HCT116 (cell line): ENCODE measurements at places on chromosomes 16 and 17. TPM values are rescaled to one million over a fixed set of nuclear protein-coding genes. Genes with fewer than 3 reads are reported as not detected.

TNFRSF13B gene
- total RNA-seq: not detected

DNA sequence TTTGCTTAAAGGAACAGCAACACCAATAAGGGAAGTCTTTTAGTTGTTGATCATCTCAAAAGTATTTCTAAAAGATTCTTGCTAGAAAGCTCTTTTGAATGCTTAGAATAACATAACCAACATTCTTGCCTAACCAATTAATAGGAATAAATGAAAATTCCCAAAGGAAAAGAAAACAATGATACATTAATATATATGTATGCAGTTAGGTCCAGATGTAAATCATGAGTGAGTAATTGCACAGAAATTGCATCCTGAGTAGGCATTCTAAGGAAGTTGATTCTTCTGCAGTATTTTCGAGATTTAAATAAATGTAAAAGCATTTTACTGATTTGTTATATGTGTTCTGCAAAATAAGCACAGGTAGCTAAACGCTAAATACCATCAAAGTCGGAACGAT is 22.1 kb downstream of the COX10 start:
- no peak for DNase-seq

- DNase-seq: no peak
Measured at GRCh38 chr16:27129401-27129800, 62.7 kb downstream of the C16orf82 start.

LPCAT2 gene
- 13.1 TPM for total RNA-seq

IGFALS gene
- 0.10 TPM for total RNA-seq

DNA sequence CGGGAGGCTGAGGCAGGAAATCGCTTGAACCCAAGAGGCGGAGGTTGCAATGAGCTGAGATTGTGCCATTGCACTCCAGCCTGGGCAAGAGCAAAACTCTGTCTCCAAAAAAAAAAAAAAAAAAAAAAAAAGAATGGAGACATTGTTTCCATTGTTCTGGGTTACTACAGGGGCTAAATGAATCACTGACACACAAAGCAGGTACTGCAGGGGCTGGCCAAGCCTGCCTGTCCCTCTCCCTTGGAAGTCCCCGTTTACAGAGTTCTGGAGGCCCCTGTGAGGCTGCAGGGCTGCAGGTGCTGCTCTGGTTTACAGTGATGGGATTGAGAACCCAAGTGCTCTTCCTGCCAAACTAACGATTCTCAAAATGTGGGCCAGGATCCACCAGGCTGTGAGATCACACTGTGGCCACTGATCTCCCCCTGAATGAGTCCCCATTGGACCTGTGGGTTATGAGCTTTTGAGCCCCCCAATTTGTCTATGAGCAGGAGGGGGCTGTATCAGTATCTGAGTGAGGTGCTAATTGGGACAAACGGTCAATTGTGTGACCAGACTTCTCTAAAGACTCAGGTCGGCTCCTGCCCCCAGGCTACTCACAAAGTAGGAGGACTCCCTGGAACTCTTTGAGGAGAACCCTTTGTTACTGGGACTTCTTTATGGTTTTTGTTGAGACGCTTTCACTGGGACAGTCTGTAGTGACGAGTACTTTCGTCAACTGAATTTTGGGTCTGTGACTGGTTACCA is 39.0 kb downstream of the DNAH17 start:
- DNase-seq: no peak

DNA sequence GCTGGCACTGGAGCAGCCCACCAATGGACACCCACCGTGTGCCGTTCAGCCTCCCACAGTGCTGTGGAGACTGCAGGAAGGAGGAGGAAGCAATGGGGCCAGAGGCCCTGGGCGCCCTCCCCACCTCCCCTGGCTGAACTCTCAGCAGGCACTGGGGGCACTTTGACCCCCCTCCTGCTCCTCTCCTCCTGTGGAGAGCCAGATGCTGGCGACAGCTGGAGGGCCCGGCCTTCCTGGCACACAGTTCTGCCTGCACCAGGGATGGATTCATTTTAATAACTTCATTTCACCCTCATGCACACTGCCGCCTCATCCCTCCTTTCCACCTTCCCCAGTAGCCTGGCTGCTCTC is 6.0 kb downstream of the NXPH3 start:
- no peak for DNase-seq

GRCh38 chr17:19470530-19471261 is 59.7 kb downstream of the RNF112 start:
- no peak for DNase-seq

DNA sequence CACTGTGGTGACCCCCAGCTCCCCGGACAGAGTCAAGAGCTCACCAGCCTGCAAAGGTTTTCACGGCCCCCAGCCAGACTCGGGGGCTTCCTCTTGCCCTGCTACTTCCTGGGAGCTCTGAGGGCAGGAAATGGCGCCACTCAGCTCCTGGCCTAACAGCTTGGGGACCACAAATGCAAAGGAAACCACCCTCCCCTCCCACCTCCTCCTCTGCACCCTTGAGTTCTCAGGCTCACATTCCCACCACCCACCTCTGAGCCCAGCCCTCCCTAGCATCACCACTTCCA is 375 bp upstream of the SPN start:
- DNase-seq: no peak

GINS2 gene
- total RNA-seq: 53.3 TPM

BLTP2 gene
- total RNA-seq: 140 TPM

GRCh38 chr17:57419940-57420550 is 163.7 kb downstream of the MSI2 start:
- no peak for DNase-seq

DOC2B gene
- 15.2 TPM for total RNA-seq

CD19 gene
- total RNA-seq: 0.27 TPM

GRCh38 chr16:66871840-66872239 is 8.5 kb upstream of the PDP2 start:
- no peak for DNase-seq

- peak; percentile 27 for DNase-seq
Measured at GRCh38 chr17:18093616-18094408, 6.1 kb downstream of the DRG2 start.

DNA sequence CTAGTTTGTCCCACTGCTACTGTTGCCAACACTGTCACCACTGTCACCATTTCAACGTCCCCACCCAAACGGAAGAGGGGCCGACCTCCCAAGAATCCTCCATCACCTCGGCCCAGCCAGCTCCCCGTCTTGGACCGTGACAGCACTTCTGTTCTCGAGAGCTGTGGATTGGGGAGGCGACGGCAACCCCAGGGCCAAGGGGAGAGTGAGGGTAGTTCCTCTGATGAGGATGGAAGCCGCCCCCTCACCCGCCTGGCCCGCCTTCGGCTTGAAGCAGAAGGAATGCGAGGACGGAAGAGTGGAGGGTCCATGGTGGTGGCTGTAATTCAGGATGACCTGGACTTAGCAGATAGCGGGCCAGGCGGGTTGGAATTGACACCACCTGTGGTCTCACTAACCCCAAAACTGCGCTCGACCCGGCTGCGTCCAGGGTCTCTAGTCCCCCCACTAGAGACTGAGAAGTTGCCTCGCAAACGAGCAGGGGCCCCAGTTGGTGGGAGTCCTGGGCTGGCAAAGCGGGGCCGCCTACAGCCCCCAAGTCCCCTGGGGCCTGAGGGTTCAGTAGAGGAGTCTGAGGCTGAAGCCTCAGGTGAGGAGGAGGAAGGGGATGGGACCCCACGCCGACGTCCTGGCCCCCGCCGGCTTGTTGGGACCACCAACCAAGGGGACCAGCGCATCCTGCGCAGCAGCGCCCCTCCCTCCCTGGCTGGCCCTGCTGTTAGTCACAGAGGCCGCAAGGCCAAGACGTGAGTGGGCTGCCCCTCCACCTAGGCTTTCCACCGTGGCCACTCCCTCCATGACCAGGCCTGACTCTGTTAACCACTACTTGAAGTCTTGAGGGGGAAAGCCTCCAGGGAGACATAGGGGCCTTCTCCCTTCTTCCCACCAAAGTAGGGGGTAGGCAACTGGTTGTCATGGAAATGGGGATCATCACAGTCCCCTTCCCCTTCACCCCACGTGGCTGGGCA is 9.0 kb upstream of the PHKG2 start:
- no peak for DNase-seq

DNA sequence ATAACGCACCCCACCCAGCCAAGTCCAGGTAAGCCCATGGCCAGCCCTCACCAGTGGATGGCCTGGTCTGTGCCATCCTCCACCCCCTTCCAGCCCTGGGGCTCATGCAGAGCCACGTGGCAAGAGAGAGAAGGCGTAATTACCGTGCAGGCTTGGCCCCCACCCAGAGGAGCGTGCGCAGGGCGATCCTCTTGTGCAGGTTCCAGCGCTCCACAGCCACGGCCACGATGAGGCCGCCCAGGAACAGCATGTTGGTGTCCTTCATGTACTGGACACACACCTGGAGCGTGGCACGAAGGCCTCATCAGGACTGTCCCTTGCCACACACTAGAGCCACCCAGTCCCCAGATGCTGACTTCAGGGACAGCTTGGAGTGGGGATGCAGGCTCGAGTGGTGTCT is 6.7 kb downstream of the SLC13A5 start:
- no peak for DNase-seq

GRCh38 chr16:4410335-4411075 is 5.9 kb downstream of the CORO7 start:
- no peak for DNase-seq

DNA sequence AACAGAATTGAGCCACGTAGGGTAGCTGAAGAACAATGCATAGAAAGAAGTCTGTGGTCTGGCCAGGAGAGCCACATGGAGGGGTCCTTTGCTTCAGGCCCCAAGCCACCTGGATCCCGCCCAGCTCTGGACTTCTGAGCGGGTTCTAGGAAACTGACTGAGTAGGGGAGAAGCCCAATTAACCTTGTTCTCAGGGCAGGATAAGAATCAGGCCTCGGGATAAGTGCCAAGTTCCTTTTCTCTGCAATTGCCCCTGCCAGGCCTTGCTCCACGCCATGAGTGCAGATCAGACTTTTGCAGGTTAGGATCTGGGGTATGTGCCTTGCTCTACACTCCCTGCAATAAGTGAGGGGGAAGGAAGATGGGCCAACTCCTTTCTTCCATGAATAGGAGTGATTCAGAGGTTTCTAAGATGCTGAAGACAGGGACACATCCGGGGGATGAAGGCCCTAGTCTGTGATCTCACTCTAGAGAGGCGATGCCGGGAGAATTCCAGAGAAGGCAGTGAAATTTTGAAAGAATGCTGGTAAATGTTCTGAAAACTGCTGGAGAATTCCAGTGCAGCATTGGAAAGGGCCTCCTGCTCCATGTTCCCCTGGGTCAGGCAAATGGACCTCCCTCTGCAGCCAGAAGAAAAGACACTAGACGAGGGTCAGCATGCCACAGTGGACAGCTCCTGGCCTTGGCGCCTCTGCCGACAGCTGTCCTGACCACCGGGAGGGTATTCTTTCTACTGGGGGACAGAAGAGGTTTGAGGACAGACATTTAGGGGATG is 5.8 kb downstream of the NEUROD2 start:
- no peak for DNase-seq

DNA sequence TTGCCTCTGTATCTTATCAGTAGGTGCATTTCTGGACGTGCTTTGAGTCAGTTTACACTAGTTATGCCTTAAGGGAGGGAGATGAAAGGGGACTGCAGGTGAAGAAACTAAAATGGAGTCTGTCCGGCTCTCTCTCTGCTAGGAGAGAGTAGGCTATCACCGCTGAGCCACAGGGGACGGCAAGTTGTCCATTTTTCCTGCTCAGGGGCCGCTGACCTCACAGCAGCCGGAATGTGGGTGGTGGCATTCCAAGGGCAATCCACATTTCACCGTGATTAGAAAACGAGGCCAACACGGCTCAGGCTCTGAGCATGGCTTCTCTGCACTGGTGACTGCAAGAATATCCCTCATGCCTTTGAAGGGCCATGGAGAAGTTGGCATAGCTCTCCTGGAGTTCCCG is 19.0 kb upstream of the KLHDC4 start:
- no peak for DNase-seq

DNA sequence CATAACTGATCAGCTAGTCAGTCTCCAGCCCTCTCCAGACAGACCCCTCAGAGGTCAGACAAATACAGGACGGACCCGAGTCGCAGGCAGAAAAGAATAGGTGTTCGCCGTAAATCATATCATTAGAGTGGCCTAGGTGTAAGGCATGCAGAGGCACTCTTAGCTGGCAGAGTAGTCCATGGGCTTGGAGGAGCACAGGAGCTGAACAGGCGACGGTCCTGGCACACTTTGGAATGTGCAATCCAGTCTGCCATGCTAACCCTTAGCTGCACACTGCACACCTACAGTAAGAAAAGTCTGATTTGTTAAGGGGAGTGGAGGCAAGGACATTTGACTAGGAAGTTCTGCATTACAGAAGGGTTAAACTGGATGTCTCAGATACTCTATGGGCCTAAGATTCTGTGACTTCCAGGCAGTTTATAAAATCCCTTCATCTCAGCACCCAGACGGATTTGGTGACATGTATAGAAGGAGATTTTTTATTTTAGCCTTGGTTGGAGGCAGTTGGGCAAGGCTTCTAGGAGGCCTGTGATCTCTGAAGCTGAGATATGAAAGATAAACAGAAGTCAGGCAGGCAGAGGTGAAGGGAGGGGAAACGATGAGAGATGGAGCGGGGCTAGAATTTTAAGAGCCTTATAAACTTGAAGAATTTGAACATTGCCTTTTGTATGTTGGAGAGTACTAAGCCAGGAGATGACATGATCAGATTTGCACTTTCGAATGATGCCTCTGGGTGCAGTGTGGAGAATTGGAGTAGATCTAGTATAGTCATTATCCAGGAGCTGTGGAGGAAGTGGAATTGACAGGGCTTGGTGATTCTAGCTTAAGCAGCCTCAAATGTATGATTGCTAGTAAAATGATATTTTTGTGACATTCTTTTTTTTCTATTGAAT is 34.6 kb upstream of the SLC5A11 start:
- DNase-seq: no peak

- peak; percentile 79 for DNase-seq
Measured at GRCh38 chr17:66255112-66255511, 25.9 kb upstream of the APOH start.

DNA sequence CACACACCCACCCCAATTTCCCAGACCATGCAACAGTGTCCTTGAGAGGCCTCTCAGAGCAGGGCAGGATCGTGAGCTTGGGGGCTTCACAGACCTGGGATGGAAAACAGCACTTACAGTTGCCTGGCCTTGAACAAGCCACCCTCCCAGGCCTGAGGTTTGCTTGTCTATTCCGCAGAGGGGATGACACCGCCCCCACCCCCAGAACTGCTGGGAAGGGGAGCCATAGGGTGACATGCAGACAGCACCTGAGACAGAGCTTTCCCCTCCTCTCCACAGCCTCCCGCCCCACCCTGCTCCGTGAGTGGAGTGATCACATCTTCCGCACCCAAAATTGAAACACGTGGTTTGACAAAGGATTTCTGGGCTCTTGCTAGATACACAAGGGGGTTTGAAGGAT is 131.5 kb upstream of the TNRC6C start:
- DNase-seq: no peak

TMEM95 gene
- not detected for total RNA-seq

DNA sequence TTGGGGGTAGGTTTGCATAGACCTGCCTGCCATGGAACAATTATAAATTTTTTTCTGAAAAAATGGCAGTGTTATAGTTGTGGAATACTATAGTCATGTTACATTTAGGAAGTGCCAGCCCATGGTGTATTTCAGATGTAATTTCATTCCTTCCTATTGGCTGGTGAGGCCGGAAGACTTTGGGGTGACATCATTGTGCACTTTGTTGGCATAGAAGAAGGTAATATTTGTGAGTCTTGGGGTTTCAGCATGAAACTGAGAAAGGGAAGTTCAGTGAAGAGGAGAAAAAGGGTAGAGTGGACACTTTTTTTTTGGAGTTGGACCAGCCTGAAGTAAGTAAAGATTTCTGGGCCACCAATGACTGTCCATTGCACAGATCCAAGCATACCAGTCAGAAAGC is 16.0 kb upstream of the HEATR6 start:
- no peak for DNase-seq
